ENCODE measurements at places on chromosomes 7 and 10. TPM values are rescaled to one million over a fixed set of nuclear protein-coding genes. Genes with fewer than 3 reads are reported as not detected.

Gene OR2A2
- not detected for total RNA-seq

Gene SEC61A2
- total RNA-seq: 5.4 TPM

Gene TES
- total RNA-seq: 79.3 TPM

Gene GPR158
- under 0.01 TPM for total RNA-seq
